ENCODE measurements at places on chromosomes 11 and 22. TPM values are rescaled to one million over a fixed set of nuclear protein-coding genes. Genes with fewer than 3 reads are reported as not detected.

DNA sequence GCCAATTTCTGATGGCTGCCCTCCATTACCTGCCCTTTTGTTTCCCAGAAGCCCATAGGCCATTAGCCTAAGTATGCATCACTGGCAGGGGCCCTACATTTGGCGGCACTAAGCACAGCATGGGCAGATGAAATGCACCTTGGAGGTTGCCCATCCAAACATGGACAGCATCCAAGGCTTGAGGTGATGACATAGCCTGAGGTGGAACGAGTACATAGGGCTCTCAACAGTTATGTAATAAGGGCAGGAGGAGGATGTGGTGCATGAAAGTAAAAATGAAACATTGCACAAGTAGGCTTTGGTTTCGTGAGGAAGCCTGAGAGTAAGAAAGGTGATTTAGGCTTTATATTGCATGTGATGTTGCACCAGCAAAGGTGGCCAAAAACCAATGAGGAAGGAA is 148.1 kb downstream of the FAM76B start:
- no peak for DNase-seq

DNA sequence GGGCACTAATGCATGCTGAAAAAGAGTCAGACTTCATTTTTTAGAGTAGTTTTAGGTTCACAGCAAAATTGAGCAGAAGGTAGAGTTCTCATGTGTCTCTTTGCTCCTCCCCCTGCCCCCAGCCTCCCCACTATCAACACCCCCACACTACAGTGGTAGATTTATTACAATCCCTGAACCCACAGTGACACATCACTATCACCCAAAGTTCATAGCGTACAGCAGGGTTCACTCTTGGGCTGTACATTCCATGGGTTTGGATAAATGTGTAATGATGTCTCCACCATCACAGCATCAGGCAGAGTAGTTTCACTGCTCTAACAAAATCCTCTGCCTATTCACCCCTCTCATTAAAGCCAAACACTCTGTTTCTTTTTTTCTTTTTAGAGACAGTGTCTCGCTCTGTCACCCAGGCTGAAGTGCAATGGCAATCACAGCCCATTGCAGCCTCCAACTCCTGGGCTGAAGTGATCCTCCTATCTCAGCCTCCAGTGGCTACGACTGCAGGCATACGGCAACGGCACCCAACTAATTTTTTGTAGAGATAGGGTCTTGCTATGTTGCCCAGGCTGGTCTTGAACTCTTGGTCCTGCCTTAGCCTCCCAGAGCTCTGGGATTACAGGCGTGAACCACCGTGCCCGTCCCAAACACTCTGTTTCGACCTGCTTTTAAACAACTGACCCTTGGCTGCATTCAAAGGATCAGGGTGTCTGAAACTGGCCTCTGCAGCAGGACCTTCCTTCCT is 4.1 kb downstream of the BEST1 start:
- DNase-seq, result no peak

DNA sequence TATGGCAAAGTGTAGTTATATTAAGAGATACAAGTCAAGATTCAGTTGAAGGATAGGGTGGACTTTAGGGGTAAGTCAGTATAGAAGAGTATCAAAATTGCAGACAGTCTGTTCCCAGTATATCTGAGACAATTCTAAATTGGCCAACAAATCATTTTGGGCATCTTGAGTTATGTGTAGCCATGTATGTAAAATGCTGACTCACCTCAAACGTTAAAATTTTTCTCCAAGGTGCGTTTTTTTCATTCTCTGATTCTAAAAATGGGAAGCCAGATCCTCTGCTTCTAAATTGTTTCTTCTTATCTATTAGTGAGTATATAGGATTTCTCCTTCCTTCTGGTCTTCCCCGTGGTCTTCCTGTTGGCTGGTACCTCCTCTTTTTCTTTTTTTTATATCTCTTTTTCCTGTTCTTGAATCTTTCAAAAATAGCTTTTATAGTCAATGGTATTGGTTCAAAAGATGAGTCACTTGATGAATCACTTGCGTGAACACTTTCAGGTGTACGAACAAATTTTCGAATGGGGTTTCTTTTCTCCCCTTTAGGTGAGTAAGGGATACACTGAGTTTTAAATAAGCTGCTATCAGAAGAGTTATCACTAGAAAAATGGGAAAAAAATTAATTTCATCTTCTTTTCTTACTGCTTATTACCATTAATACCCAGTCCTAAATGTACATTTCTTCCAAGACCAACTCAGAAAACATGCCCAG is 3.2 kb downstream of the TAF1D start:
- no peak for DNase-seq

DNA sequence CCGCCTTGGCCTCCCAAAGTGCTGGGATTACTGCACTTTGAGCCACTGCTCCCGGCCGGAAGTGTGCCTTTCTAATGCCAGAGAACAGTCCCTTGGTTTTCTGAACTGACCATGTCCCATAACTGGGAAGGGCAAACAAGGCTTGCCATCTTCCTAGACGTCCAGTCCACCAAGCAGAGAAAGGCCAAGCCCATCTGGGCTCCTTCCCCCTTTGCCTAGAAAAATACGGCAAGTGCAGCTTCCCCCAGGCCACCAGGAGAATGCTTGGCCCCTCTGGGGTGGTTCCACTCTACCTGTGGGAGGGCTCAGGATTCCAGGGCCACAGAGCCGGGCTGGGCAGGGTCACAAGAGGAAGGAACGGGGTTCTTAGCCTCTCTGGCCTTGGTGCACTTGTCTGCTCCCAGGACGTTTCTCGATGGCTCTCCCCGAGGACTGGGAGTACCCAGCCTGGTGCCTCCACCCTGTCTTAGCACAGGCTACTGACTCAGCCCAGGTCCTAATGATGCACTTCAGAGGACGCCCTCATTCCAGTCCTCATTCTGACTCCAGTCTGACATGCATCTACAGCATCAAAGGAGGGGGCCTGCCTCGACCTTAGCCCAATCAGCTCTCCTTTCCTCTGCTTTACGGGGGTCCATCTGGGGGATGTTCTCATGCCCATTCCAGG is 1.2 kb downstream of the USP2 start:
- no peak for DNase-seq

- no peak for DNase-seq
These were observed 2.3 kb downstream of the LSP1 start for GRCh38 chr11:1854949-1855885.

- no peak for DNase-seq
These were observed at the start of gene MPZL2 for GRCh38 chr11:118263695-118264568. TSS of gene MPZL2 (minus strand) at chr11:118264297. CDS start at chr11:118264153, 144 bp downstream.

DNA sequence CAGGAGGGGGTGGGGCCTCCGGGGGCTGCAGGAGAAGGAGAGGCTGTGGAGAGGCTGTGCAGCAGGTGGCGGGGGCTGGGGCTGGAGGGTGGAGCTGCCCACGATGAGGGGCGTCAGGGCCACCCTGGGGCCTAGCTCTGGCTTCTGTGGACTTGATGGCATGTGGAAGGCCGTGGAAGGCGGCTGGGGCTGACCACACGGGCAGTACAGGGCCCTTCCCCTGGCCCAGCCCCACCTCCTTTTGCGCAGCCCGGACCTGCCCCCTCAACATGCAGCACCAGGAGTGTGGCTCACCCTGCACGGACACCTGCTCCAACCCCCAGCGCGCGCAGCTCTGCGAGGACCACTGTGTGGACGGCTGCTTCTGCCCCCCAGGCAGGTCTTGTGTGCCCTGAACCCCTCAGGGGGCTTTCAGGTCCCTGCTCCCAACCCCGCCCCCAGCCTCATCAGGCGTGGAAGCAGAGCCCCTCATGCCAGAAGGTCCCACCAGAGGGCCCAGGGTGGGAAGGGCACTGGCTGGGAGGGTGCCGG is 6.1 kb downstream of the MUC5B start:
- no peak for DNase-seq

DNA sequence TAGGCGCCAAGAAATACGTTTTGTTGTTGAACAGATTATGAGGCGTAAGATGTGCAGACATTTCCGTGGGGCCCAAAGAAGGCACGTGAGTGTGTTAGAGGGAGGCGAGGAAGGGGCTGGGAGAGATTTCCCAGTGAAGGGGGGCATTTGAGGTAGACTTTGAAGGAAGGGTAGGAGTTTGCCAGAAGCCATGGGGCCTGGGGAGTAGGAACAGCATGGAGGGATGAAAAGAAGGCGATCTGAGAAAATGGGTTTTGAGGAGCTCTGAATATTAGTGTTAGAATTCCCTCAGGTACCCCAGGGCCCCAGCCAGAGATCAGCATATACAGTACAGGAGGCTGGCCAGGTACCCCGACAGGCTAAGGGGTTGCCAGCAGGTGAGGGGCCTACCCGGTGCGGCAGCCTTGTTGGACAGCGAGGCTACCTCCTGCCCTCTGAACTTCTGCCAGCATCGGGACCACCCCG is 414 bp upstream of the MIEF1 start:
- no peak for DNase-seq

GRCh38 chr22:37905534-37906363 is at the start of gene MICALL1:
TSS of gene MICALL1 (plus strand) at chr22:37906297. CDS start at chr22:37906423, 126 bp downstream.
- peak; percentile 67 for DNase-seq

DNA sequence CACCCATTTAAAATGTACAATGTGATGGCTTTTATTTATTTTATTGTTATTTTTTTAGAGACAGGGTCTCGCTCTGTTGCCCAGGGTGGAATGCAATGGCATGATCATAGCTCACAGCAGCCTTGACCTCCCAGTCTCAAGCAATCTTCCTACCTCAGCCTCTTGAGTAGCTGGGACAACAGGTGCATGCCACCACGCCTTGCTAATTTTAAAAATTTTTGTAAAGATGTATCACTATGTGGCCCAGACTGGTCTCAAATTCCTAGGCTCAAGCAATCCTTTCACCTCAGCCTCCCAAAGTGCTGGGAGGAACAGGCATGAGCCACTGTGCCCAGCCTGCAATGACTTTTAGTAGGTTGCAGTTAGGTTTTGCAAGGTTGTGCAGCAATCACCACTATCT is 14.3 kb downstream of the CLDN5 start:
- no peak for DNase-seq

DNA sequence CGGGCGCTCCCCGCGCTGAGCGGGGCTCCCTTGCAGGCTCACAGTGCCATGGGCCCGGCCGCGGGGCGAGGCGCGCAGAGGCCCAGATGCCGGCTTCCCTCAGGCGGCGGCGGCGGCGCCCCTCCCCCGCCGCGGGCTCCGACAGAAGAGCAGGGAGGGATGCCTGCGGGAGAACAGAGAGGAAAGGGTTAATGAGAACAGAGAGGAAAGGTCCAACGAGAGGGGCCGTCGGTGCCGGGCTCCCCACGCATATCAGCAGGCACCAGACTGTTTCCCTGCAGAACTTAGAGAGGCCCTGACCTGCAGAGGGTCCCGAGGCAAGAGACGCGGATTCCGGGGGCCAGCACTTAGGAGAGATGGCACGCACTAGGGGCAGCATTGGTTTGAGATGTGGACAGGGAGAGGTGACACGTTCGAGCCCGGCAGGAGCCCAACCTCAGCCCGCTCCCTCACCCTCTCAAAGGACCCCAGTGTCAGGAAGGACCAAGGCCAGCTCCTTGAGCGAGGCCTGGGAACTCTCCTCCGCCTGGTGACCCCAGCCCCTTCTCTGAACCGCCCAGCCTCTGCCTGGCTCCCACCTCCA is 9.1 kb downstream of the NRXN2 start:
- no peak for DNase-seq

DNA sequence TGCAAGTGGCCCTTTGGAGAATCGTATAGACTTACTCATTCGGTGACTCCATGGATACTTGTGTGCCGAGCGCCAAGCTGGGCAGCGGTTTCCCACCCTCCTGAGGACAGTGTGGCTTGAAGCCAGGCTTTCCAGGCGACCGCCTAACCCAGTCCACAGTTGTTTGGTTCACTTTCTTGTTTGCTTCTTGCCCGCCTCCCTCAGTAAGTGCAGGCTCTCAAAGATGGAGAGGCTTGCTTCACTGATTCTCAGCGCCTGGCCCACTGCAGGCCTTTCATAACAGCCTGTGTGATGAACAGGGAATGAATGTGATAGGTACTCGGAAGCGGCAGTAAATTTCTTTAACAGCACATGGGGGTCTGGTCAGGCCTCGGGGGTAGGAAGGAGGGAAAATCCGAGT is 11.2 kb upstream of the MDK start:
- DNase-seq, result peak; percentile 11

- no peak for DNase-seq
These were observed 55.1 kb upstream of the RCE1 start for GRCh38 chr11:66787934-66788758.

GRCh38 chr11:16857186-16857585 is 118.7 kb downstream of the C11orf58 start:
- DNase-seq, result peak; percentile 55

GRCh38 chr22:42432020-42432596 is at the start of gene NFAM1:
TSS of gene NFAM1 (minus strand) at chr22:42432403. CDS start at chr22:42432357, 46 bp downstream.
- DNase-seq, result peak; percentile 54

- DNase-seq, result peak; percentile 5
These were observed 545.2 kb upstream of the CCDC179 start for GRCh38 chr11:23405350-23405937.

DNA sequence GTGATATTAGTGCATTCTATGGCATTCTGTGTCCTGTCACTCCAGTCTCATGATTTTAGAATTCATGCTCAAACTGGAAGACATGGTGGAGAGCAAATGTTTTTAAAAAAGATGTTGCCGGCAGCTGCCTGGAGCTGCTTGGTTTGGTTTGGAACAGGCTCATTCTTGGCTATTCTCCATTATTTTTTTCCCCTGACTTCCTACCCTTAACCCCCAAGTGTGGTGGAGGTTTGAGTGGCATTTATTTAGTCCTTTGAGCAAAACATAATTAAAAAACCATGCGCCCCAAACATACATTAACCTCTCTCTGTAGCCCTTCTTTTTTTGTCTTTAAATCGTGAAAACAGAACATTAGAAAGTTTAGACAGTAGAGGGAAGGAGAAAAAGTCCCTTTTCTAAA is 94.7 kb downstream of the LDLRAD3 start:
- DNase-seq, result no peak

DNA sequence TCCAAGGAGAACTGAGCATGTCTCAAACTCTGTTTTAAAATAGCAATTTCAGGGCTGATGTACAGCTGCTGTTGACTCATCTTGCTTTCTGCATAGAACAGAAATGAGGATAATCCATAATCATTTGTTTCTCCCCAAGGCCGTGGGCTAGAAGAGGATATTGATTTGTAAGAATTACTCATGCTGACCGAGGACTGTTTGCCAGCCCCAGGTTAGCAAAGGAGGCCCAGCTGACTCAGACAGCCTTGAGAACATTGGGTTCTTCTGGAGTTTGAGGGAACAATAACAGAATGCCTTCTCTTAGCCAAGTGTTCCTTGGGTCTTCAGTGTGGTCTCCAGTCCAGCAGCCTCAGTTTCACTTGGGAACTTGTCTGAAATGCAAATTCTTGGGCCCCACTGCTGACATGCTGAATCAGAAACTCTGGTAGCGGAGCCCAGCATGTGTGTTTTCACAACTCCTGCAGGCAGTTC is 92.0 kb downstream of the ZC3H12C start:
- no peak for DNase-seq

- peak; percentile 44 for DNase-seq
These were observed 131.8 kb downstream of the UVRAG start for GRCh38 chr11:75946531-75947530.

- DNase-seq, result no peak
These were observed 1480.4 kb downstream of the FAM181B start for GRCh38 chr11:81253244-81253643.

GRCh38 chr11:111736621-111737443 is 29.4 kb downstream of the PPP2R1B start:
- DNase-seq, result no peak

The MUC5AC gene
- total RNA-seq, result not detected

The SLC16A8 gene
- not detected for total RNA-seq

The STK33 gene
- 31.5 TPM for total RNA-seq

The CCDC83 gene
- not detected for total RNA-seq

The SLC22A8 gene
- not detected for total RNA-seq

The C11orf97 gene
- total RNA-seq, result not detected
